ENCODE measurements at places on chromosomes 7 and 10. TPM values are rescaled to one million over a fixed set of nuclear protein-coding genes. Genes with fewer than 3 reads are reported as not detected.

Gene ATOH7
- under 0.01 TPM for total RNA-seq

Gene FEZF1
- total RNA-seq: not detected

DNA sequence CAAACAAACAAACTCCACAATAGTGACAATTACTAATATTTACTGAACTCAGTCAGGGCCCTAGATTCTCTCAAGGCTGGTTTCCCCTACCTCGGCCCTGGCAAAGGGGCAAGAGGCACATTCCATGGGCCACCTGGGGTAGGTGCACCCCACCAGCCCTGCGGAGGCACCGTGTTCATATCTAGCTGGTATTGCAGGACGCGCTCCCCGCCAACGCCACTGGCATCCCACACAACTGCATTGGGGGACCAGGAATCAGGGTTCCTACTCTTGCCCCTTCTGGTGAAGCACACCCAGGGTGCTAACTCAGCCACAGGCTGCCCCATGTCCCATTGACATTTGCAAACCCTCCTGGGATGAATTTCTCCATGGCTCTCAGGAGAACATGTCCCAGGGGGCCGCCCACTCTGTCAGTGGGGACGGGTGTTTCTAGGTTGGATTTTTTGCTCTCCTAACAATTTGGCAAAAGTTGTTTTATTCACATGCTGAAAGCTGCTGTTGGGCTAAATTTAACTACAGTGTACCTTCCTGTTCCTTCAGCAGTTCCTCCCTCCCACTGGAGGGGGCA lies 76.7 kb downstream of the ZRANB1 start:
- DNase-seq: no peak

Gene RAPGEF5
- 0.86 TPM for total RNA-seq

DNA sequence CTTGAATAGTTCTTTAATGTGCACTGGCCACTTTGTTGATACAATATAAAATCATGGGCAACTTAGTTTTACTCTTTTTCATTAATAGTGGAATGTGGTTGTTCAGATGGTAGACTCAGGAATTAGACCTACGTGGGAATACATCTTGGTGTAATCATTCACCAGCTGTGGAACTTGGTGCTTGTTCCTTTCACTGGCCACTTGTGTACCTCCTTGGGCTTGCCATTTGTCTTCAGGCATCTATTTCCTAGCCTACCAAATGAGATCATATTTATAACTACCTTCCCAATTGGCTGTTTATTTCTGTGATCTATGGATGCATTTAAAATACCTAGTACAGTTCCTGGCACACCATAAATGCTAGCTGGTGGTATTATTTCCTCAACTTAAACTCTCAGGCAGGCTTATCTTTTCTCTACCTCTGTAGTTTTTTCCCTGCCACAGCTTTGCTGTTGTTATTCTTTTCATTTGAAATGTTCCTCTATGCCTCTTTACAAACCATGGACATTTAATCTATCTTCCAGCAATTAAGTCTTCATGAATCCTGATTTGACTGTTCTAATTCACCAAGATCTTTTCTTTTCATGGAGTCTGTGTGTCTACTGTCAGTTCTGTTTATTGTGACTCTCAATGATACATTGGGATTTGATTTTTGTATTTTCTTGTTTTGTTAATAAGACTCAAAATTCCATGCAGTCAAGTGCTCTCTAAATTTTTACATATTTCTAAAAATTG lies 113.0 kb downstream of the ADAM22 start:
- DNase-seq: no peak

- no peak for DNase-seq
These were observed 292.2 kb upstream of the ZWINT start for GRCh38 chr10:56653289-56653688.

DNA sequence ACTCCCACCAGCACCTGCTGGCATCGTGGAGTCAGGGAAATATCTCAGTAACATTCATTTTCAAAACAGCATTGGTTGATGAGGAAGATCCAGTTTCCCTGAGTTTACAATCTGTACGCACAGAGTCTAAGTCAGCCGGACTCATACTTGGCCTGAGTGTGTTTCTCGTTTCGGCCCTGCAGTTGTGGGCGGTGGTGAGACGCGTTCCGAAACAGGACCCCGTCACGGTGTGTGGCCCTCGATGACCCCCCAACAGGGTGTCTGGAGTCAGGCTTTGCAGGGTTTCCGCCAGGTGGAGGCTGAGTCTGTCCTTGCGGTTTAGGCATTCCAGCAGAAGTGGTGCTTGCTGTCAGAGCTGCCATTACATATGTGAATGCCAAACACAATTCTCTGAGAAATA lies 317.5 kb downstream of the DNAJB6 start:
- no peak for DNase-seq

- DNase-seq: no peak
These were observed 45.7 kb upstream of the SFTPD start for GRCh38 chr10:79994556-79994955.

All from fibroblast of villous mesenchyme (primary cell).